DMS 273 treated with DMSO at 0.1 percent for 48 hours (cell line): ENCODE measurements at places on chromosomes 1 and 21.

- no peak for DNase-seq
Measured at GRCh38 chr1:183758913-183759312, 46.0 kb upstream of the RGL1 start.

GRCh38 chr1:46568461-46568891, 17.0 kb upstream of the KNCN start:
- DNase-seq, result no peak

GRCh38 chr1:112431038-112431437, 35.0 kb downstream of the CTTNBP2NL start:
- no peak for DNase-seq

GRCh38 chr1:119623678-119624077, 24.4 kb downstream of the ZNF697 start:
- no peak for DNase-seq

DNA sequence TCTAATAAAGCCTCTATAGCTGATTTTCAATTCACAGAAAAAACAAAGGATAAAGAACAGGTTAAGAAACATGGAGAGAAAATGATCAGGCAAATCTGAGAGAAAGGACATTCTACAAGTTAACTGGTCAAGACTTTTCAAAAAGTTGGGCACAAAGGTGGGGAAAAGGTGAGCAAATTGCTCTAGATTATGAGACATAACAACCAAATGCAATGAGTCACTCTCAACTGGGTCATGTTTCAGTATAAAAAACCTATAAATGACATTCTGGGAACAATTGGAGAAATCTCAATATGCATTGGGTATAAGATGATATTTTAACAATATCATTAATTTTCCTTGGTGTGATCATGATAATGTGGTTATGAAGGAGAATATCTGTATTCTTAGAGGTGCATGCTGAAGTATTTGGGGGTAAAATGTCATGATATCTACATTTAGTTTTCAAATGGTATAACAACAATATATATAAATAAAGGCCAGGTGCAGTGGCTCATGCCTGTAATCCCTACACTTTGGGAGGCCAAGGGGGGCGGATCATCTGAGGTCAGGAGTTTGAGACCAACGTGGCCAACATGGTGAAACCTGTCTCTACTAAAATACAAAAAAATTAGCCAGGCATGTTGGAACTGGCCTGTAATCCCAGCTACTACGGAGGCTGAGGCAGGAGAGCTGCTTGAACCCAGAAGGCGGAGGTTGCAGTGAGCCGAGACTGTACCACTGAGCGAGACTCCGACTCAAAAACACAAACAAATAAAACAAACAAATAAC, 27.0 kb downstream of the ANKRD13C start:
- DNase-seq, result no peak

- no peak for DNase-seq
Measured at GRCh38 chr1:89871768-89872473, 51.1 kb downstream of the LRRC8D start.

GRCh38 chr1:184604152-184604900, 150.3 kb downstream of the EDEM3 start:
- no peak for DNase-seq

DNA sequence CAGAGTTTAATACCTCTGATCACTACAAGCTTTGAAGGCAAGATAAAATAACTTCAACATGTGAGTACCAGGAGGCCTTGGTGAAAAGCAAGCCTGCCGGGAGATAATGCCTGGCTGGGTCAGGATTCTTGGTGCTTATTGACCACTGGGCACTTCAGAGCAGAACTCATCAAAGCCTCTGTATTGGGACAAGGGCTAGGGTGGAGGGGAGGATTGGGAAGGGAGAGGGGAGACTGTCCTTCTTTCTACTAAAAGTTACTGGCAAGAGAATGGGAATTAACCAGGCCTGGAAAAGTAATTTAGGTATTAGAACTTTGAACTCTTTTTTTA, 35.2 kb downstream of the NEK2 start:
- DNase-seq, result no peak

GRCh38 chr1:43932786-43933385, 715 bp upstream of the ARTN start:
- DNase-seq, result no peak

GRCh38 chr1:218031901-218032300, 253.2 kb upstream of the RRP15 start:
- DNase-seq, result no peak

DNA sequence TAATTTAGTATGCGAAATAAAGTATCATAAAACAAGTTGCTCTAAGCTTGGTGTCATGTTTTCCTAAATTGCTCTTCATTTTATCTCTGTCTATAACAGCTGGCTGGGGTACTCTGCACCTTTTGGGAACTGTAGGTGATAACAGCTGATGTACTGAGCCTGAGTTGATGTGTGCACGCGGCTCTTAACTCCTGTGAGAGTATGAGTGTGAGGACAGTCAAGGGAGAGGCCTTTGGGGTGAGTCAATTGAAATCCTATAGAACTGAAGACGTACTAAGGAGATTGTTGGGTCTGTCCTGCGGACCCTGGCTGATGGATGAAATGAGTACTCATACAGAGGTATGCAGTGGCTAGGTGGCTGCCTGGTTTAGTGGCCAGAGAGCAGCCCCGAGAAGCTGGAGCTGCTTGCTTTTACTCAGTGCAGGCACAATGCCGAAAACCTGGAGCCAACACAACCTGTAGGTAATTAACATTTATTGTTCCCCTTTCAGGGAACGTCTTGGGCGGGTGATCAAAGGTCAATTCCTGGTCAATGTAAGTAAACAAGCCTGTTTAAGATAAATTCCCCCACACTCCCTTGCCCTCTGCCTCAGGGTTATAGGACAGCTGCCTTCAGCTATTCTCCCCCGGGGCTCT, 188.5 kb downstream of the PRDM2 start:
- no peak for DNase-seq

- no peak for DNase-seq
Measured at GRCh38 chr21:46243325-46243724, 14.8 kb upstream of the LSS start.

- no peak for DNase-seq
Measured at GRCh38 chr1:54580856-54581550, 33.0 kb downstream of the ACOT11 start.
